ENCODE measurements at places on chromosomes 12 and 14. TPM values are rescaled to one million over a fixed set of nuclear protein-coding genes. Genes with fewer than 3 reads are reported as not detected.

GRCh38 chr12:68264158-68264855 lies 10.9 kb upstream of the IL22 start:
- DNase-seq = no peak

DNA sequence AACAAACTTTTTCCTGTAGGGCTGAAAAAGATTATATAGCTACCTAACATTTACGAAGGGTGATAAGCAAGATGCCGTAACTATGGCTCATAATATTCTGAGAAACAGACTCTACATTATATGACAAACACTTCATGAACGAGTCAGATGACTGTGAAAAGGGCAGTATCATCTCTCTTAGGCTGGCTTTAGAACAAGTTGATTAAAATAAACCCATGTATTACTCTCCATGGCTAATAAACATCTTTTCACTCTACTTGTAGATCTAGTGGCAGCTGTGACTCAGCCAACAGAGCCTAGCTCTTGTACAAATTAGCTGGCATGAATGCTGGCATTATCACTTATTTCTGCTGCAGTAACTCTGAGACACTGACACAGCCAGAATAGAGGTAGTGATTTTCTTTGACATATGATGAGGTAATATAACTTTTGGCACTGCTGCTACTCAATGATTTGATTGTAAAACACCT lies 47.1 kb downstream of the SLC2A13 start:
- no peak for DNase-seq

DNA sequence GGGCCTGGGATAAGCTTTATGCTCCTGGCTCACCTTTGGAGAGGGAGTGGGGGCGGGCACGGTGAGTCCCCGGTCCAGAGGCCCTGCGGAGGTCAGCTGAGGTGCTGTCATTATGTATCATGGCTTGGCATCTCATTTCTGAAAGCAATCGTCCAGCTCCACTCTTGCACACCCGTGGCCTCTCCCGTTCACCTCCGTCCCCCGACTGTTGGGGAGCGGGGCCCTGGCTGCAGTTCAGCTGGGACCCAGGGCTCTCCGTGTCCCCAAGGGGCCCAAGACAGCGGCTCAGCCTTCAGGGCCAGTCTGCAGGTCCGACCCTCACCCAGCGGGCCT lies 10.6 kb downstream of the BMP4 start:
- no peak for DNase-seq

DNA sequence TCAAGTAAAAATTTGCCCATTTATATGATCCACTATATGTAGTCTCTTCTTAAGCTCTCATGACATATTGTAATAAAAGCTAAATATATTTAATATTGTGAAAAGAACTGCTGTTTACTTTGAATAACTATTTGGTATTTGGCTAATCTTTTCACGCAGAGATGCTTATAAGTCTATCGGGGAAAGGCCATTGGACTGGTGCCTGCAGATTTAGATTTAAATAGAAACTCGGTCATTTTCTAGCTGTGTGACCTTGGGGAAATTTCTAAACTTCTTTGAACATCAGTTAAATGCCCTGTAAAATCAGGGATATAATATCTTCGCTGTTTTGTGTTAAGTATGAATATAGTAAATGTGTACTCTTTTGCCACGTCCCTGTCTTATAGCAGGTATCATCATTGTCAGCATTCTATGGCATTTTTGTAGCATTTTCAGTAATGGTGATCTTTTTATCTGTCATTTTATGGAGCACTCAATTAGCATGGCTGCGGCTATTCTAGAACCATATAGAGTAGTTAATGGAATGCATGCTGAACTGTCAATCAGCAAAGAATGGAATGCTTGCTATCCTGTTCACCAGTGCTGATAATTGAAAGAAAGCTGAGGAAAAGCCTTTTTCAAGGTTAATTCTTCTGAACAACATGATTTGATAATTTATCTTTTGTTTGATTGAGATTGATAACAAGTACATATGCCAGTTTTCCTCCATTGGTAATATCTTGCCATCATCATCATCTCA lies 181.2 kb downstream of the TMTC2 start:
- DNase-seq = no peak

- no peak for DNase-seq
Observed at GRCh38 chr12:77248036-77248435, 182.7 kb upstream of the E2F7 start.

DNA sequence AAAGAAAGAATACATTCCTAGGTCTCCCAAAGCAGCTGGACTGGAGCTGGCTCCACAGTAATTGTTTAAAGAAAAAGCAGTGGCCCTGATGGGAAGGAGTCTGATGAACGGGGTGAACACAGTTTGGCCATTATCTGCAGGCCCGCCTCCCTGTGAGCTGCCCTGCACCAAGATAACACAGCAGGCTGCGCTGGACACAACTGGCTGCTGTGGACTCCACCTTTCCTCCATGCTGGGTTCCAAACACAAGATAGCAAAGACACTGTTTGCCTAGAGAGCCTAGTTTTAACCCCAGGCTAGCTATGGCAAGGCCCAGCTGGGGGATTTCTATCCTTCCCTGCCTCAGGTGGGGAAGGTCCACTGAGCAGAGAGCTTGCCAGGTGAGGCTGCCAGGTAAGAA lies 34.6 kb downstream of the ZFP36L1 start:
- DNase-seq = no peak

GRCh38 chr14:72633551-72633950 lies 260.4 kb downstream of the DPF3 start:
- no peak for DNase-seq

- no peak for DNase-seq
Observed at GRCh38 chr12:103868215-103868614, 27.2 kb upstream of the NT5DC3 start.

DNA sequence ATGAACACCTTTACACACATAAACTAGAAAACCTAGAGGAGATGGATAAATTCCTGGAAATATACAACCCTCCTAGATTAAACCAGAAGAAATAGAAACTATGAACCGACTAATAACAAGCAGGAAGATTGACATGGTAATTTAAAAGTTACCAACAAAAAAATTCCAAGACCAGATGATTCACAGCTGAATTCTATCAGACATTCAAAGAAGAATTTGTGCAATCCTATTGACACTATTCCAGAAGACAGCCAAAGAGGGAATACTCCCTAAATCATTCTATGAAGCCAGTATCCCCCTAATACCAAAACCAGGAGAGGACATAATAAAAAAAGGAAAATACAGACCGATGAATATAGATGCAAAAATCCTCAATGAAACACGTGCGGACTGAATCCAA lies 102.6 kb upstream of the KRR1 start:
- DNase-seq = no peak

GRCh38 chr14:102200690-102201352 lies 61.1 kb downstream of the WDR20 start:
- no peak for DNase-seq

DNA sequence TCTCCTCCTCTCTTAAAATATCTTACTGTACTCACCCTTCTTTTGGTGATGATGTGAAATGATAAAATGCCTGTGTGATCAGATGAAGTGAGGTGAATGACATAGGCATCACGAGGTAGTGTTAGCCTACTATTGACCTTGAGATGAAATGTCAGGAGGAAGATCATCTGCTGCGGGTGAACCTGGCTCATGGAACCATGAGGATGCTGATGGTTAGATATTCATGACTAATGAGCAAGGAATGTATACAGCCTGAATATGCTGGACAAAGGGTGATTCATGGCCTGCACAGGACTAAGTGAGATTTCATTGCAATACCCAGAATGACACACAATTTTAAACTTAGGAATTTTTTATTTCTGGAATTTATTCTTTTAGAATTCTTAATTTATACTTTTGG lies 89.6 kb downstream of the DAAM1 start:
- no peak for DNase-seq

- peak; percentile 46 for DNase-seq
Observed at GRCh38 chr12:15590180-15590826, 198.9 kb downstream of the EPS8 start.

DNA sequence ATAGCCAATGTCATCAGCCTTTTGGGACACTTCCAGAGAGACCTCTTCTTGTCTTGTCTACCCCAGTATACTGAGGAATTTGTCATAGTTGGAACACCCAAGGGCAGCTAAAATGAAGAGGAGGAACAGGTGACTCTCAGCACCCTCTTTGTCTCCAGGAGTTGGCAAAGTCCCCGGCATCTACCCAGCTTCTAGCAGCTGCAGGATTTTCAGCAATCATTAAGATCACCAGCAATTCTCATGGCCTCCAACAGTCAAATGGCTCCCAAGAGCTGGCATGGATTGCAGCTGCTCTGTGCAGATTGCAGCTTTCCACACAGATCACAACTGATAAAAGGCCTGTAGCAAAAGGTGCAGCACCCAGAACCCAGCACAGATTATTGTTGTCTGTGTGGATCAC lies 32.9 kb downstream of the RERGL start:
- DNase-seq = no peak

DNA sequence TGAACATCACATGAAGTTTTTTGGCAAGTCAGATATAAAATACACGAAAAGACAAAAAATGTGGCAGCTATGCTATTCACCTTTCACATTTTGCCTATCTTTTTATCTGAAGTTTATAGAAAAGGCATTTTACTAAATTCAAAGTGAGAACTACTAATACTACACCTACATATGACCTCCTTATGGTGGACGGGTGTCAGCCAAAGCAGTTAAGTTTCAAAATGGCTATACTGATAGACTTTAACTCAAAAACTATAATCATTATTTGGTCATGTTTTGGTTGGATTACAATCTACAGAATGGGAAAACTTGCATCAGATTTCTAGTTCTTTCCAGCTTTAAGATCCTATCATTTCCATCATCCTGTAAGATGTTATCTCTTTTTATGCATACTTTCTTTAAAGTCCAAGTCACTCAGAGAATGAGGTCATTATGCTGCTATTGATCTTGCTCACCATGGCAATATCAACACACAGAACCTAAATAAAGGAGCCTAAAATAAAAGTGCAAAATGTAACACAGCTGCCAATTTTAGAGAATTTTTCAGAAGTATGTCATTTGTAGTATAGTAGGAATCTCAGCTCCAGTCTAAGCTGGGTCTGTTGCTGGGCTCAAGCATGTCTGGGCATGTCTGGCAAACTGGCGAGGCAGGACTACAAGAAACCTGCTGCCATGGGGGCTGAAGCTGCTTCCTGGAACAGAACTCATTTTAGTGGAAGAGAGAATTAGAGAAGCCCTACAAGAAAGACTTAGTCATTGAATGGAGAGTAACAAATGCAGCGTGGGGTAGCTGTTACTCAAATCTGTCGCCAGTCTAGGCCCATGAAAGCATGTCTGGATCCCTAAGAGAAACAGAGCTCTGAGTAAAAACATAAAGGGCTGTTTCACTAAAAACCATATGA lies 7.6 kb upstream of the AEBP2 start:
- peak; percentile 71 for DNase-seq

GRCh38 chr14:85442996-85443395 lies 86.9 kb upstream of the FLRT2 start:
- DNase-seq = no peak

- DNase-seq = no peak
Observed at GRCh38 chr14:54650331-54650958, 83.5 kb downstream of the SAMD4A start.

- DNase-seq = no peak
Observed at GRCh38 chr12:5792343-5792742, 152.7 kb downstream of the ANO2 start.

DNA sequence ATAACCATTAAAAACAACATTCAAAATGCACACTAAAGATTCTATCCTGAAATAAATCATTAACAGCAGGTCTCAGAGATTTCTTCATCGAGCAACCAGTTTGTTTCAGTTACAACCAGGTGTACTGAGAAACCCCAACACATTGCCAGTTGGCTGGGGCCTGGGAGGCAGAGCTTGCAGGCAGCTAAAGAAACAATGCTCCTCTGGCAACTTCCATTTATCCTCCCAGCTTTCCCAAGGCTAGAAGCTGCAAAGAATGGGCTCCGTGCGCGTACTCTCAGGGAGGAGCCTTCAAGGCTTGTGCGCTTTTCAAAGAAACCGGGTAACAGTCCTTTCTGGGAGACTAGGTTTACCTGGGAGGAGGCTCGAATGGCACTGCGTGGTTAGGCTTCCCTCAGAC lies 181.6 kb downstream of the MSRB3 start:
- DNase-seq = no peak

DNA sequence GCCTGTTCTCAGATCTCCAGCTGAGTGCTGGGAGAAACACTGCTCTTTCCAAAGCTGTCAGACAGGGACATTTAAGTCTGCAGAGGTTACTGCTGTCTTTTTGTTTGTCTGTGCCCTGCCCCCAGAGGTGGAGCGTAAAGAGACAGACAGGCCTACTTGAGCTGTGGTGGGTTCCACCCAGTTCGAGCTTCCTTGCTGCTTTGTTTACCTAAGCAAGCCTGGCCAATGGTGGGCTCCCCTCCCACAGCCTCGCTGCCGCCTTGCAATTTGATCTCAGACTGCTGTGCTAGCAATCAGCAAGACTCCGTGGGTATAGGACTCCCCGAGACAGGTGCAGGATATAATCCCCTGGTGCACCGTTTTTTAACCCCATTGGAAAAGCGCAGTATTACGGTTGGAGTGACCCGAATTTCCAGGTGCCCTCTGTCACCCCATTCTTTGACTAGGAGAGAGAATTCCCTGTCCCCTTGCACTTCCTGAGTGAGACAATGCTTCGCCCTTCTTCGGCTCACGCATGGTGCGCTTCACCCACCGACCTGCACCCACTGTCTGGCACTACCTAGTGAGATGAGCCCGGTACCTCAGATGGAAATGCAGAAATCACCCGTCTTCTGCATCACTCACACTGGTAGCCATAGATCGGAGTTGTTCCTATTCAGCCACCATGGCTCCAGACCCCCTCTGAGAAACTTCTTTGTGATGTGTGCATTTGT lies 650.3 kb upstream of the ALG10B start:
- DNase-seq = no peak

- DNase-seq = no peak
Observed at GRCh38 chr12:123243671-123244262, 10.5 kb downstream of the MTRFR start.

GRCh38 chr14:71183876-71184689 lies 276.8 kb downstream of the PCNX1 start:
- DNase-seq = no peak

The BIN2 gene
- total RNA-seq = 33.8 TPM

The ABCD4 gene
- total RNA-seq = 40.0 TPM

The ACOT6 gene
- total RNA-seq = not detected

The KITLG gene
- total RNA-seq = not detected

The EXOC3L4 gene
- not detected for total RNA-seq
